Neural crest cell (in vitro differentiated cells): ENCODE measurements at places on chromosomes 6 and 20. TPM values are rescaled to one million over a fixed set of nuclear protein-coding genes. Genes with fewer than 3 reads are reported as not detected.

DNA sequence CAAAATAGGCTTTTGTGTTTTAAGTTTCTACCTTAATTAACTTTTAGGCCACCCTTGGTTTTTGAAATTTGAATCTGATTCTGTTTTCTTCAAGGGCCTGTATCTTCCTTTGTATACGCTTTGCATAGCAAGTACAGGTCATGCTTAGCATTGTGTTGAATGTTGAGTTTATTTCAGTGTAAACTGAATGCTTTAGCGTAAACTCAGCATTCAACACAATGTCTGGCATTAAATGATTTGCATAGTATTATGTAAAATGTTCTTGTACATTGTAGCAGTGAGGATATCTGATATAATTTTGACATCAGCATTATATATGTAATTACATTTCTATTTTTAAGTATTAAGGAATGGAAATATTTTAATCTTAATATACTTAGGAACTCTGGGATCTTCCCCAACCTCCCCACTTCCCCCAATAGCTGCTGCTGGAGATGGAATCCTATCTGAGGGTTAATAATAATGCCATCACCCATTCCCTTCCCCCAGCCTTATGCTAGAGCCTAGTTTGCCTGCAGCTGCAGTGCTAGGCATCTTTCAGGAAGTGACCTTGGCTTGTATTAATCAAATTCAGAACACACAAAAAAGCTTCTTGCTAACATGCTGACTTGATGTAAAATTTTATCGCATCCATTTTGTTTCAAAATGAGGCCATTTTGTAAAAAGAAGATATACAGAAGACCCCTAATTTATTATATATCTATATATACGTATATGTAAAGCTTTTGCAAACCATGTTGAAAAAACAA, 73.1 kb downstream of the NCOA3 start:
- no peak for DNase-seq

GRCh38 chr6:108874470-108875160, 26.4 kb downstream of the ARMC2 start:
- DNase-seq = no peak

DNA sequence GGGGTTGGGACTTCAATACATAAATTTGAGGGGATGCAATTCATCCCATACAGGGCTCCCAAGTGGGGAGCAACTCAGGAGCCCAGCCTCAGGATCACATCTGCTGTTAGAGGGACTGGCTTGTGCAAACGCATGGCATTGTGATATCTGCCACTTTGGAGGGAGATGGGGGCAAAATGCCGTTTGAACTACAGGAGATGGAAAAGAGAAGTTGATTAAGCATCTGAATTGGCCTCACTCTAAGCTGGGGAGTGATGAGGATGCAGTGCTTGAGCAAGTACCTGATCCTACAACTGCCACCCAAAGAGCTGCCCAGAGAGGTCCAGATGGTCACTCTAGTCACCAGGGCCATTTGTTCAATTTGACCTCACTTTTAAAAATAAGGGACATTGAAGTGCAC, 2.0 kb downstream of the LY86 start:
- no peak for DNase-seq

The TRIM40 gene
- not detected in 2 replicates for total RNA-seq

The PEX3 gene
- total RNA-seq = 12.1 and 12.6 TPM in 2 replicates

The FRK gene
- 0.11 and 0.12 TPM in 2 replicates for total RNA-seq

DNA sequence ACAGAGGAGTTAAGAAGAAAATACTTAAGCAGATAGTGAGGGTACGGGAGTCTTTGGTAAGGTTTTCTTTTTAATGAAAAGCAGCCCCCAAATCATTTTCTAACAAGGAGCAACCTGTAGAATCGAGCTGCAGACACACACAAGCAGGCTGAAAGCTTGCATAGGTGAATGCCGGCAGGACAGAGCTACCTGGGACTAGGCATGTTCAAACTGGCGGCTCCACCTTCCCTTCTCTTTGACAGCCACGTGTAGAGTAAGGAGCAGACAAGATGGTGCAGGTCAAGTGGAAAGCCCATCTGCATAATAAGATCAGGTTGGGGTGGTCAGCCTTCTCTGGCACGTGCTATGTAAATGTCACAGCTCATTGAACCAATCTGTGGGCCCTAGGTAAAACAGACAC, 1292.4 kb downstream of the EPHA7 start:
- no peak for DNase-seq

DNA sequence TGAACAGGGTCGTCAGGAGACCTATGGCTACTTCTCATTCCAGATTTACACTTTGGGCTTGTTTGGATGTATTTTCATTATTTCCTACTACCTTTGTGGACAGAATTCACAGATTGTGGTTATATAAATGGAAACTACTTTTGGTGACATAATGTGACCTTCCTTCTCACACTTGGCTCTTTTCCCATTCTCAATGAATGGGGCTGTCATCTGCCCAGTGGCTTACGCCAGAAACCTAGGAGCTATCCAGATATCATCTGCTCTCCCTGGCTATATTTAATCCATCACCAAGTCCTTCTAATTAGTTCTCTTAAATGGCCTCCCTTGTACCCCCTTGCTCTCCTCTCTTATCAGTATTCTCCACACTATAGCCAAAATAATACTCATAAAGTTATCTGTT, 1606.8 kb downstream of the KHDRBS2 start:
- DNase-seq = no peak

The TGIF2 gene
- 73.8 and 76.4 TPM in 2 replicates for total RNA-seq

DNA sequence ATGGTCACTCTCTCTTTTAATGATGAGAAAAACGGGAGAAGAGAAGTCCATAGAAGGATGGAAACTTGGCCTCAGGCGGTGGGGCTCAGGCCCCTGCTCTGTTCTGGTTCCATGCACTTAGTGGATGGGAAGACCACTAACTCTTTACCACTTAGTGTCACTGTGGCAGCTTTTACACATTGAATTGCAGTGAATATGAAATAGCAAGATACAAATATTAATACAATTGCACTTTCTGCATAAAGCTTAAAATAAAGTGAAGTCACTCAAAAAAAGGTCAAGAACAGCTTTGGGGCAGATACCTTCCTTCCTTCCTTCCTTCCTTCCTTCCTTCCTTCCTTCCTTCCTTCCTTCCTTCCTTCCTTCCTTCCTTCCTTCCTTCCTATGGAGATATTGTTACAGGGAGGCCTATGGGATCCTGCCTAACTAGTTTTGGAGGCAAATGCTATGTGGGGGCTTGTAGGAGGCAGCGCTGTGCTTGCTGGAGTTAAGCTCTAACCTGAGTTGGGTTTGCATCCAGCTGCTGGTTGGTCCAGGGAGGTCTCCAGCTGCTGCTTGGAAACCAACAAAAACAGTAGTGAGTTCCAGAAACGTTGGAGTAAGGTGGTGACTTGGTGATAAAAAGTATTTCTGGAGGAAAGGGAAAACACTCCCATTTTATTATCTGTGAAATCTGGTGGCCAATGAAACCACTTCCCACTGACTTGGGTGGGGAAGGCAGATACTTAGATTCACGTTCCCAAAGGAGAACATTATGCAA, 62.3 kb upstream of the NKX2-2 start:
- no peak for DNase-seq
